ENCODE measurements at places on chromosomes 7 and 10.
A peak's percentile ranks its signal among the peaks of the same experiment; 100 is the strongest.

GRCh38 chr7:136971776-136972175 lies 103.3 kb downstream of the CHRM2 start:
- DNase-seq = no peak

DNA sequence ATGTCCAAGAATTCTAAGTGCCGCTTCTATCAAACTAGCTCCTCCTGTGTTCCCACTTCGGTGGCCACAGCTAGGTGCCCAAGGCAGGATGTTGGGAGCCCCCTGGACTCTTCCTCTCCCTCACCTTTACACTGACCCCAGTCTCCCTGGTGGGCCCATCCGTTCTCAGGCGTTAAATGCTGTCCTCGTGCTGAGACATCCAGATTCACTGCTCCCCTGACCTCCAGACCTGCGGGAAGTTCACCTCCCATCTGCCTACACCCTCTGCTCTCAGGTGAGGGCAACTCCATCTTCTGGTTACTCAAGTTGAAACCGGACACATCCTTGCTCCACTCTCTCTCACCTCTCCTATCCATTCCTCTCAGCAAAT lies 114.3 kb downstream of the ARHGAP22 start:
- DNase-seq = no peak

GRCh38 chr10:120460776-120461175 lies 3.7 kb downstream of the PLPP4 start:
- peak; percentile 96 for DNase-seq

DNA sequence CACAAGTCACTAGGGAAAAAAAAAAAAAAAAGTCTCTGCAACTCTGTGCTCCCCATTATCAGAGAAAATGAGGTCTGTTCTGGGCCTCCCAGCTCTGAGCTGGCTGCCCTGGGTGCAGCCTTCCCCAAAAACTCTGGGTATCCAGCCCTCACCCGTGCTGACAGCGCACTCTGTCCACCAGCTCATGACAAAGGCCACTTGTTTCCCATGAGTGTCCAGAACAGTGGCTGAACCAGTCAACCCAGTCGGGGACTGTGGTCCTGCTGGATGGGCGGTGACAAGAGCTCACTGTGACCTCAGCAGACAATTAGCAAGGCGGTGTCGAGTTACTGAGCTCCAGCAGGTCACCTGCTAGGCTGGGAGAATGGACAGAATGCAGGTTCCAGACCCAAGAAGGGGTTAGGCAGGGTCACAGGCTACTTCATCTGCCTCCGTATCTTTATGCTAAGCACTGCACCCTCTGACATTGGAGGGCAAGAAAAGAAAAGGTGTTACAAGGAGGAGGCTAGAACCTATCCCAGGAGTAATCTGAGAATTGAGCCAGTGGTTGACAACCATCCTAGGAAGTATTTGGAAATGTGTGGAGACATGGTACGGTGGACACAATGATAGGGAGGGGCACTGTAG lies 37.2 kb downstream of the DLG5 start:
- DNase-seq = no peak

DNA sequence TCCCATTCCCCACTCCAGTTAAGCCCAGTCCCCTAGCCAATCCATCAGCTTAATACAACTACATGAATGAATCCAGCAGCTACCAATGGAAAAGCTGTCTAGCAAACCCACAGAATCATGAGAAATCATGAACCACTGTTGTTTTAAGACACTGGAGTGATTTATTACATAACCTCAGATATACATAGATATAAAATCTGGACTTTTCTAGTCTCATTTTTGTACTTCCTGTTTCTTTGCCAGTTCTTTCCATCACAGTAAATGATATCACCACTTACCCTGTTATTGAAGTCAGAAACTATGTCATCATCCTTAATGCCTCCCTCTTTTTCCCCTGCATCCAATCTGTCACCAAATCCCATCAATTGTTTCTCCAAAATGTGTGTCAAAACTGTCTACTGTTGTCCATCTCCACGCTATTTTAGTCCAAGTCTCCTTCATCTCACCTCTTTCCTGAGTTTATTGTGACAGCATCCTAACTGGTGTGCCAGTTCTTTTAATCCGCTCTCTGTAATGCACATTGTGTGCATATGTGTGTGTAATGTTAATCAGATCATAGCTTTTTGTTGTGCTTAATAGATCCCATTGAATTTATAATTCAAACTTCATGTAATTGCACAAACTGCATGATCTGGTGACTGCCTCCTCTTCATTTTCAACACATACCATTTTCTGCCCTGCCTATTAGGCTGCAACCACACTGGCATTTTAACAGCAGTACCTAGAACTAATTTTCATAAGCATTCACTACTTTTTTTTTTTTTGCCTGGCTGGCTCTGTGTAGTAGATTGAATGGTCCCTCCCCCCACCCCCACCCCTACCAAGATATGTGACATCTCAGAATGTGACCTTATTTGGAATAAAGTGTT lies 56.0 kb downstream of the MKLN1 start:
- no peak for DNase-seq

GRCh38 chr7:5528071-5528814 lies 104.6 kb upstream of the TNRC18 start:
- no peak for DNase-seq

- peak; percentile 94 for DNase-seq
These were observed 616.4 kb upstream of the GHITM start for GRCh38 chr10:83522881-83523386.

- DNase-seq = no peak
These were observed 18.0 kb downstream of the DNAJC1 start for GRCh38 chr10:21985541-21985940.

GRCh38 chr7:155338632-155339320 lies 41.1 kb downstream of the INSIG1 start:
- no peak for DNase-seq

GRCh38 chr10:28711776-28712175 lies 34.5 kb downstream of the BAMBI start:
- DNase-seq = no peak
